ENCODE measurements at places on chromosomes 1 and 21.

GRCh38 chr1:165855010-165855838, 27.8 kb downstream of the UCK2 start:
- no peak for DNase-seq

DNA sequence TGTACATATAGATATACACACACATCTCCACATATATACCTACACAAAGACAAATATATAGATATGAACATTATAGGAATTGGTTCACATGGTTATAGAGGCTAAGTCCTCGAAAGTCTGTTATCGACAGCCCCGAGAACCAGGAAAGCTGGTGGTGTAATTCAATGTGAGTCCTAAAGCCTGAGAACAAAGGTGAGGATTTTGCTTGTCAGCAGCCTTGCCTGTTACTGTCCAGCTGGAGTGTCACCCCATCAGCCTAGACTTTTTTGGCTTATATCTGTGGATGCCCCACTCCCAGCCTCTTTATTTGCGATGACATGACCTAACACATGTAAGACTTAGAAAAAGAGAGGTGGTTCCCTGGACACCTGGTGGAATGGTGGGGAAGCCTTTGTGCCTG, 97.0 kb downstream of the GIPC2 start:
- DNase-seq = no peak

DNA sequence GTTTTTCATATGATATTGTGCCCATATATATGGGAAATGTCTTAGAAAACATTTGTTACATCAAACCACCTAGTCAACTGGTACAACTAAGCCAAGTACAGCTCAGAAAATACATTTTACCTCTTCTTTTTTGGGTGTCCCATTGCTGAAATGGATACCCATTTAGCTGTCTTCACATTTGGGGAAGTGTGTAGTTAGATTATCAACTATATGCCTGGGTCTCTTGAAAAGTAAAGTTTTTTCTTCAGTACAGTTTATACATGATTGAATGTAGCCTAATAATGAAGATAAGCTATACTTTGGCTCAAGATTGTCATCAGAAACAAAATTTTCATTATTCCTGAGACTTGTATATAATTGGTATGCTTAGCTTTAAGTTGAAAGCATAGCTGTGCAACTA, 2.0 kb downstream of the AGO3 start:
- DNase-seq = no peak

DNA sequence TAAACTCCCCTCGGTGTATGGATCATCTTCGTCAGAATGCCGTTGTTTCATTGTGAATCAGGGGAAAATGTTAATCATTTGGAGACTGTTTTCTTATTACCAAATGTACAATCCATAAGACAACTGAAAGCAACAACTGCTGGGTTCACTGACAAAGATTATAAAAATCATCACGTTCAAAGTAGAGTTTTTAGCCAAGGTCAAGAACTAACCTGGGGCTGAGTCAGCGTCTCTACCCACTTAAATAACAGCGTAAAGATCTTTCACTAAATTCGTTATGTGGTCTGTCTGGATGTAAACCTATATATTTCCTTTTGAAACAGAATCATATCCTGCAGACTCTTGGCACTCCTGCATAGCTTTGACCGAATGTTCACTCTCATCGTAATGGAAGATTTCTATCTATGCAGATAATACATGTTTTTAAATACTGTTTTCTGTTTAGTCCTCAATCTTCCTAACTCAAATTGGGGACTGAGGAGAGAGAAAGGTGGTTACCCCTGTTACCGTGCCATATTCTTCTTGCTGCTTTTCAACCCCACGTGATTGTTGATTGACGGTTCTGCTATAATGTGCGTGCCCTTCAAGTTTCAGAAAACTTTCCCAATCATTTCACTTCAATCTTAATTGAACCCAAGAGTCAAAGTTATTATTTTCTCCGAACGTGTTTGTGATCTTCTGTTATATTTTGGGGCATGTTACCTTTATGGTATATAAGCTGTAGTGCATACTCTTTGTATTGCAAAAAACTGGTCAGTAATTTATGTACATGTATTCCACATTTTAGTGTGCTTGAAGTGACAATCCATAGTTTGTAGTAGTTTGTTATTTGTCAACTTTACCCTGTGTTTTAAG, 15.6 kb upstream of the NCMAP start:
- DNase-seq = no peak

- DNase-seq = no peak
Observed at GRCh38 chr1:88979749-88980116, 12.7 kb downstream of the KYAT3 start.

- DNase-seq = no peak
Observed at GRCh38 chr1:233639611-233640010, 25.7 kb downstream of the KCNK1 start.

- no peak for DNase-seq
Observed at GRCh38 chr1:94524531-94524930, 17.0 kb downstream of the F3 start.

GRCh38 chr1:44630116-44630515, 44.2 kb downstream of the TMEM53 start:
- no peak for DNase-seq

GRCh38 chr1:41890825-41891198, 27.9 kb downstream of the HIVEP3 start:
- DNase-seq = no peak

DNA sequence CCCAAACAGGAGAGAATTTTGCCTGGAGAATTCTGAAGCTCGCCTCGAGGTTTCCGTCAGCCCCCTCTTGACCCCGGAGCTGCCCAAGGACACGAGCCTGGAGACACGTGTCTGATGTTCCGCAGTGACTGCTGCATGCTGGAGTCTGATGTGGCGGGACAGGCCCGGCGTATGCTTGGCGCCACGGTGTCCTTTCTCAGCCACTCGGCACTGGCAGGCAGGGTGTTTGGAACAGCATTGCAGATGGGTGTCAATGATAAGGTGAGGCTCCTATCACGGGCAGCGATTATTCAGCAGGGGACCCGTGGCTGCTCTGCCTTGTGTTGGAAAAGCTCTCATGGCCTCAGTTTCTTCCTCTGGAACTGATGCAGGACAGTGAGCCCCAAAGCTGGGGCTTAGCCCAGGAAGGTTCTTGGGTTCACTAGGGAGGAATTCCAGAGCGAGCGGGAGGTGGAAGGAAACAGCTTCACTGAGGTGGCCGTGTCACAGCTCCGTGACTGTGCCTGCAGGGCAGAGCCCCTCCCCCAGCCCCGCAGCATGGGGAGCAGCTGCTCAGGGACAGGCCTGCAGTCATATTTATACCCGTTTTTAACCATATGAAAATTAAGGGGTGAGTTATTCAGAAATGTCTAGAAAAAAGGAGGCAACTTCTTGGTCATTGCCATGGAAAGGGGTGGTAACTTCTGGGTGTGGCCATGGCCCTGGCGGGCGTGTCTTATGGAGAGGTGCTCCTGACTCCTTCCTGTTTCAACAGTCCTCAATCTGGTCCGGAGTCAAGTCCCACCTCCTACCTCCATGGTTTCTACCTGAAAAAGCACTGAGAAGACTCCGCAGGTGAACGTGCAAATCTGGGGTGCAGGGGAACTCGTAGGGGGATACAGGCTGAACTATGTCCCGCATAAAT, 123.4 kb downstream of the SIK1 start:
- DNase-seq = no peak
